ENCODE measurements at places on chromosomes 7 and 10. TPM values are rescaled to one million over a fixed set of nuclear protein-coding genes. Genes with fewer than 3 reads are reported as not detected.

Gene OLAH
- 1.6 TPM for total RNA-seq

Gene ZNF716
- not detected for total RNA-seq

Gene SLIT1
- 0.16 TPM for total RNA-seq

Gene HMX3
- total RNA-seq: not detected

Gene AKR1B15
- total RNA-seq: 3.5 TPM

Gene PLAU
- 5.2 TPM for total RNA-seq

DNA sequence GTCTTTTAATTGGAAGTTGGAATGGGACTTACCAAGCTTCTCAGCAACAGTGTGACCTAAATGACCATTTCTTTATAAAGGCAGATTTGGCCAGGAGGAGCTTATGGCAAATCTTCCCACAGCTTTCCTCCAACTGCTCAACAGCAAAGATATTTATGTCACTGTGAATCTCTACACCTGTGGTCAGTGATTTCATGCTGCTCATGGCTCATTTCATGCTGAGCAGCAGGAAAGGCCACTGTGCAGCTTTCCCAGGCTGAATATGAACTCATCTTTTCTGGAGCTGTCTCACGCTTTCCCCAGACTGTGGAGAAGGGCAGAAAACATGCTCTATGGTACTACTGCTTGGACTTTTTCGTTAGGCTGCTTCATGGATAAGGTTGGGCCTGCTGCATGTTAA is 29.8 kb downstream of the CALCR start:
- no peak for DNase-seq
- no peaks in the 10 kb centered on the region for H3K36me3 ChIP-seq
- H3K4me3 ChIP-seq: no peak overlapping the region
- no peaks in the 10 kb centered on the region for H3K27me3 ChIP-seq
- H3K4me1 ChIP-seq: no peaks in the 10 kb centered on the region

DNA sequence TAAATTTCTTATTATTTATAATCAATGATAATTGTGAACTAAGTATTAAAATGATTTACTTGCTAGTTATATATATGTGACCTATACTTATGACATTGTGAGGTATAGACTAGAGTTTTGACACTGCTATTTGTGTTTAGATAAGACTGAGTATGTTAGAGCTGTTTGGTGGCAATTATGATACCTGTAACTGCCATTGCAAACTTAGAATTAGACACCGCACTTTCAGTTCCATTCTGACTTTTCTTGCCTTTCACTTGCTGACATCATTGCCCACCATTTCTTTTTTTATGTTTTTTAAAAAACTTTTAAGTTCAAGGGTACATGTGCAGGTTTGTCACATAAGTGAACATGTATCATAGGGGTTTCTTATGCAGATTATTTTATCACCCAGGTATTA is 214.5 kb downstream of the MBL2 start:
- no peaks in the 10 kb centered on the region for H3K27me3 ChIP-seq
- H3K4me1 ChIP-seq: no peaks in the 10 kb centered on the region
- H3K4me3 ChIP-seq: no peak overlapping the region
- no peak overlapping the region for H3K27ac ChIP-seq

DNA sequence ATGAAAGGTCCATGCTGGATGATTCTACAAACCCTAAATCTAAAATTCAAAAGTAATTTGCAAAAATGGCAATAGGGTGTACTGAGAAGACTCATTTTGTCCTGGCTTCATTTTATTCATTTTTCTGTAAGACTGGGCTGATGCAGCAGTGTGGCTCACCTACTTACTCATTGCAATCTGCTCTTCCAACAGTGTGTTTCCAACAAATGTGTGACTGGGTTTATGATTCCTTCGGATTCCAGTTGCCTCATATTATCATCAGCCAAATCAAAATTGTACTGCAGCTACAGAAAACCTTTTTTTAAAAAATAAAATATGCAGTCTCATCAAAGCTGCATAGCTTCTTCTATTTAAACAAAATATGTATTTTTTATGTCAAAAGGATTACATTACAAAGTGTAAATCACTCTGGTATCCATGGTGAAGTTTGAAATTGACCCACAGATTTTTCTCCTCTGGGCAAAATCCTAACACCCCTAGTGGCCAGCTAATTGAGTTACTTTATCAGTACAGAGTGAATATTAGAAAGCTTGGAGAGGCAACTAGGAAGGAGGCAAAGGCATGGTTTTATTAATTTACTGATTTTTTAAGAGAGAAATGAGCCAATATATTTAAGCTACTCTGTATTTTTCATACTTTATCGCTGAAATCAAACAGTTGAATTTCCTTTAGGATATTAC is 390.3 kb downstream of the MAGI2 start:
- no peaks in the 10 kb centered on the region for H3K27me3 ChIP-seq
- no peak for DNase-seq
- H3K4me3 ChIP-seq: no peak overlapping the region
- no peak overlapping the region for H3K27ac ChIP-seq
- H3K4me1 ChIP-seq: no peaks in the 10 kb centered on the region

DNA sequence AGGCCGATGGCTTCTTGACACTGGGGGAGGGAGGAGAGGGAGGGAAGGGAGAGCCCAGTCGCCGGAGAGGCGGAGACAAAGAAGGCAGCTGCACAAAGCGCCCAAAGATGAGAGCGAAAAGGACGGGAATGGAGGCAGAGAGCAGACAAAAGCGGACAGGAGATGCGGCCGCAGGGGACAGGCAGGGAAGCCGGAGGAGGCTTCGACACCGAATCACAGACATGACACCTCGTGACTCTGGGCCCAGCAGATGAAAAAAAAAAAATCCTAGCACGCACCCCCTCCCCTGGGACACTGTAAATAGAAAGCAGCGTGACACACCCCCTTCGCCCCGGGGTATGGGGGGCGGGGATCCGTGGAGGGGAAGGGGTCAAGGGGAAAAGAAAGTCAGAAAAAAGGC is 976 bp downstream of the NAT16 start:
- H3K27ac ChIP-seq: no peak overlapping the region
- H3K4me1 ChIP-seq: no peaks in the 10 kb centered on the region
- H3K27me3 ChIP-seq: peaks cover 11% of the 10 kb centered on the region
- DNase-seq: no peak

DNA sequence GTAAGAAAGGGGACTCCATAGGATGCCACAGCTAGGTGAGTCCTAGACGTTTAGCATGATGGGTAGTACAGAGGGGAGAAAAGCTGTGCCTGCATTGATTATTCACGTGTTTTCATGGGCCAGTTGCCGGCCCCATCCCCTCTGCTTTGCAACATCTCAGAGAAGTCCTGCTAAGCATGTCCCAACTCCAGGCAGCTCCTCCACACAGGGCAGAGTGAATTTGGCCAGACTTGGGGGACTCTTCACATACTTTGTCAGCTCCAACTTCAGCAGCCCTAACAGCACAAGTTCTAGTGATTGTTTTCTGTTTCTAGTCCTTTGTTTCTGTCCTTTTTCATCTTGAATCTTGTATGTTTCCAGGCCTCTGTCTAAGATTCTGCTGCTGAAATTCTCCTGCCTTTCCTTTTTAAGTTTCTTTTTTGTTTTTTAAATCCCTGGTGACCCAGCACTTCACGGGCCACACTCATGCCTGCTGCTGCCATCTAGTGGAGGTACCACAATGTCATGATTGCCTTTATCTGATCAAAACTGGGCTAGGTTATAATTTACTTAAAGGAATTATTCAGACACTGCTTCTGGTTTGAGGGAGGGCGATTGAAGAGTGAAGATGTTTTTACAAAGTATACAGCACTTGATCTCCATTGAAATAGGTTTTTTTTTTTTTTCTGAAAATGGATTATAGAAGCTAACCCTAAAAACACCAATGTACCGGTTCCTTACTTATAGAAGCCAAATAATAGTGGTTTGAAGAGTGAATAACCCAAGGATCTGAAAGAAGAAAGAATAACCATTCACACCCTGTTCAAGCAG is 276.9 kb downstream of the CSTF2T start:
- peak; percentile 39 for DNase-seq
- H3K4me3 ChIP-seq: no peak overlapping the region
- no peaks in the 10 kb centered on the region for H3K4me1 ChIP-seq
- no peaks in the 10 kb centered on the region for H3K36me3 ChIP-seq
- peak overlapping the region; percentile 73 for H3K27ac ChIP-seq

GRCh38 chr7:33400214-33400538 is 270.8 kb downstream of the BBS9 start:
- H3K27me3 ChIP-seq: no peaks in the 10 kb centered on the region
- no peak overlapping the region for H3K27ac ChIP-seq
- no peaks in the 10 kb centered on the region for H3K36me3 ChIP-seq
- DNase-seq: no peak
- no peaks in the 10 kb centered on the region for H3K4me1 ChIP-seq

GRCh38 chr7:77799078-77799964 is 748 bp downstream of the PHTF2 start:
- peak; percentile 55 for DNase-seq
- peak overlapping the region; percentile 76 for H3K4me3 ChIP-seq
- H3K36me3 ChIP-seq: no peaks in the 10 kb centered on the region
- H3K27me3 ChIP-seq: no peaks in the 10 kb centered on the region
- H3K4me1 ChIP-seq: no peaks in the 10 kb centered on the region
